ENCODE measurements at places on chromosomes 2 and 18.

GRCh38 chr2:181262782-181263181 is 194.4 kb upstream of the ITGA4 start:
- no peak for DNase-seq

- no peak for DNase-seq
Measured at GRCh38 chr2:222159221-222159620, 139.6 kb downstream of the PAX3 start.

- DNase-seq, result no peak
Measured at GRCh38 chr18:9278028-9278427, 56.5 kb upstream of the TWSG1 start.

GRCh38 chr2:222134654-222135053 is 164.1 kb downstream of the PAX3 start:
- DNase-seq, result no peak

- no peak for DNase-seq
Measured at GRCh38 chr2:232449964-232450363, 6.0 kb upstream of the ALPI start.

DNA sequence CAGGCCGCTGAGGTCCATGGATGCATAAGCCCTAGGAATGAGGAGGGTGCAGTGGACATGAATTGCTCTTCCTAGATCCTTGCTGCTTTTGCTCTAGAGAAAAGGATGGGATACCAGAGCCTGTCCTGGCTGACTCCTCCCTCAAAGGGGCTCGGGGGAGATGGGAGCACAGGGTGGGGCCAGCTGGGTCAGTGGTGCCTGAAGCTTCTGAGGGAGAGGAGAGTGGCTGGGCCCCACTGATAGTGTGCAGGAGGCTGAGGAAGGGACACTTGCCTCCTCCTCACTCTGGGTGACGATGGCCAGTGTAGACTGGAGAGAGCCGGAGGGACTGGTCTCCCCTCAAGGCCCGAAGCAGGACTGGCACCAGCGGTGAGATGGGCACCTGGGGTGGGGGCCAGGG is at the start of gene NT5DC4:
Gene NT5DC4, plus strand, starts transcription at position 236 of the 400 bp plus-strand sequence. Its CDS starts 60 bp downstream, at position 296.
- DNase-seq, result no peak

DNA sequence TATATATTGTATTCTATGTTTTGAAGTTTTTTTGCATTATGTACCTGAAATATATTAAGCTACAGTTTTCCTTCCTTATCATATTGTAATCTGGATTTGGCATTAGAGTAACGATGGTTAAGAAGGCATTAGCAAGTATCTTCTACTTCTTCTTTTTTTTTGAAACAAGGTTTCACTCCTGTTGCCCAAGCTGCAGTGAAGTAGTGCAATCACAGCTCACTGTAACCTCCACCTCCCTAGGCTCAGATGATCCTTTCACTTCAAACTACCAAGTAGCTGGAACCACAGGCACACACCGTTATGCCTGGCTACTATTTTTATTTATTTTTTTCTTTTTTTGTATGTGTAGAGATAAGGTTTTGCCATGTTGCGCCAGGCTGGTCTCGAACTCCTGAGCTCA is 201.1 kb downstream of the ZNF804A start:
- DNase-seq, result no peak

- no peak for DNase-seq
Measured at GRCh38 chr2:222613715-222614331, 42.1 kb downstream of the FARSB start.

GRCh38 chr2:207531032-207531952 is 1.5 kb downstream of the CREB1 start:
- DNase-seq, result no peak

GRCh38 chr2:120313695-120314615 is 32.0 kb upstream of the INHBB start:
- DNase-seq, result no peak

DNA sequence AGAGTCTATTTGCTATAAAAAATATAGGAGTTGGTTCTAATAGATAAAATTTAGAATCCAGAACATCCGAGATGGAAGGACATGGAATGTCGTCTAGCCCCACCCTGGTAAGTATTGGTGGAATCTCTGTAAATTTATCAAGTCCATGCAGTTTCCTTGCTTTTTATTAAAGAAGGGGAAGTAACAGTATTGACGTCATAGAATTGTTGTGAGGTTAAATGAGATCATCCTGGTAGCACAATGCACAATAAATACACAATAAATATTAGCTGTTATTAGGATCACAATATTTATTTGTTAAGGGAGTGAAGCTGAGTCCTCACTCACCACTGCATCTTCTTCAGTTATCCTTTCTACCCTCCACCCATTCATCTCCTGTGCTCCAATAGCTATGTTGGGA is 16.7 kb upstream of the TMEM177 start:
- DNase-seq, result no peak

- DNase-seq, result no peak
Measured at GRCh38 chr2:9300214-9300613, 93.6 kb downstream of the ASAP2 start.

DNA sequence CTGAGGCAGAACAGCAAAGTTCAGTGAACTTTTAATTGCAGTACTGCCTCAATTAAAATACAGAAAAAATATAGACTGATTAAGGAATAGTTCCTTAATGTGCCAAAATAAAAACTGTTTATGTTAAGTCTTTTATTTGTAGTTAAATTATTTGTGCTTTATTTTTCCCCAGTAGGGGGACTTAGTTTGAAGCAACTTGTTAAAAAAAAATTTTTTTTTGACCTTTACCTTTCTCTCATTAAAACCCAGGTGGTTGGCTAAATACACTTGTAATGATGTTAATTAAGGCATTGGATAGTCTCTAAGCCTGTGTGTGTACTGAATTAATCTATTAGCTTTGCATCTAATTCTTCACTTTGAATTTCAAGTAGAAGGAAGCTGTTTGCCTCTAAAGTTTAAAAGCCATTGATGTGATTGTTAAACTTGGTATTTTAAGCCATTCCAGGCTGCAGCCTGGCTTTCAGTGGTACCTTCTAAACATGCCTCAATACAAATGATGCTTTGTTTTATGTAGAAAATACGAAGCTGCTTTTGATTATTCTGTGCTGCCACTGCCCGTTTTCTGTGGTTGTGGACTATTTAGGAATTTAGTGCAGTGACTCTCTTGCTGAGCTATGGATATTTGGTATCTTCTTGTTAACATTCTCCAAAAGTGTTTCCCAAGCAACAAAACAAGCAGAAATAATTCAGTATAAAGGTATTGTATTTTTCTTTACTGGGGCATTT is 102.9 kb downstream of the TANC1 start:
- no peak for DNase-seq

- DNase-seq, result no peak
Measured at GRCh38 chr2:119282996-119283511, 59.4 kb downstream of the STEAP3 start.

DNA sequence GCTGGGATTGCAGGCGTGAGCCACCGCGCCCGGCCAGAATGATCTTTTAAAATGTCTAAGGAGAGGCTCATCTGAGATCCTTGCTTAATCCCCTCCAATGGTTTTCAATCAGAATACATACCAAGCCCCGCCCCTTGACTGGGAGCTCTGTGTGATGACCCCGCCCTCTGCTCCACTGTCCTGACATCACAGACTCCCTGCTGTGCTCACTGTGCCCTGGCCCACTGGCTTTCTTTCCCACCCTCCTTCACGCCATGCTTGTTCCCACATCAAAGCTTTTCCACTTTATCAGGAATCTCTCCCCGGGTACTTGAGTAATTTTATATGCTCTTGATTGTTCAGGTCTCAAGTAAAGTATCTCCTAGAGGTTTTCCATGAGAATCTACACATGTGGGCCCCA is 762.3 kb upstream of the ID2 start:
- DNase-seq, result no peak

DNA sequence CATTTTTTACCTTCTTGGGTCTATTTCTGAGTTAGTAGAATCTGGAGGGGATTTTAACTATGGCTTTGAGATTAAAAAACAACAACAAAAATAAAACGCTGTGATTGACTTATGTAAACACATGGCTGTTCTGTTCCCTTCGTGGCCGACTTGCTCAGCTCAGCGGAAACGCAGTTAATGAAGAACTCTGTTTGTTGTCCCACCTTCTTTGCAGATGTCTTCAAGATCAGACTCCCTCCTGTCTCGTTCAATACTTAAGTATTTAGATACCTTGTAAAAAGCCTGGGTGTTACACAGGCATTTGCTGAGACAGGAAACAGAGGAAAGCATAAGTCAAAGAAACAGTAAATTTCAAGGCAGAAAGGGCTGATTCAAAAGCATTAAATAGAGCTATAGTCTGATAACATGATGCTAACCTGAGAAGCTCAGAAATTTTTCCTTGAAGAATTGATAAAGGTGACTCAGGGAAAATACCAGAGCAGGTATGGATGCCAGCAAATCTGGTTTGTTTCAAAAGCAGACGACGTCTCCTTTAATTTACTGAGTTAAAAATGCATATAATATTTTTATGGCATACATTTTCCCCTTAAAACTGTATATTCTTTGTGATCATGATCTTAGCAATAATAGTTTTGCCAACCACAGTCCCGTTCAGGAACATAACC is 21.7 kb upstream of the POLI start:
- DNase-seq, result no peak

- no peak for DNase-seq
Measured at GRCh38 chr2:216283038-216283900, 89.0 kb downstream of the MARCHF4 start.

- no peak for DNase-seq
Measured at GRCh38 chr2:88885275-88885674, 193.8 kb downstream of the RPIA start.

GRCh38 chr18:76259711-76260110 is 235.3 kb downstream of the ZNF516 start:
- DNase-seq, result no peak
